Aorta (tissue), 5 donors: ENCODE measurements at places on chromosomes 5 and 9. TPM values are rescaled to one million over a fixed set of nuclear protein-coding genes. Genes with fewer than 3 reads are reported as not detected.

RANBP17 gene
- polyA plus RNA-seq: 1.3 TPM

PCDH12 gene
- 0.95 TPM for polyA plus RNA-seq

TMEM8B gene
- polyA plus RNA-seq: 6.8 TPM

MCC gene
- 5.5 TPM for polyA plus RNA-seq

GABRA1 gene
- not detected for polyA plus RNA-seq

PLCXD3 gene
- 0.67 TPM for polyA plus RNA-seq

LCN6 gene
- polyA plus RNA-seq: 2.5 TPM

IL13 gene
- polyA plus RNA-seq: 0.15 TPM

VDAC1 gene
- 72.2 TPM for polyA plus RNA-seq

SQSTM1 gene
- 152 TPM for polyA plus RNA-seq

GFI1B gene
- polyA plus RNA-seq: not detected

OGN gene
- polyA plus RNA-seq: 803 TPM

CFAP77 gene
- 0.38 TPM for polyA plus RNA-seq

DAB2 gene
- polyA plus RNA-seq: 36.3 TPM

MARCHF6 gene
- polyA plus RNA-seq: 73.9 TPM

CARD6 gene
- 4.8 TPM for polyA plus RNA-seq

BTNL3 gene
- 6.5 TPM for polyA plus RNA-seq

CNTNAP3B gene
- 1.6 TPM for polyA plus RNA-seq

HTR1A gene
- polyA plus RNA-seq: not detected

CDO1 gene
- polyA plus RNA-seq: 93.9 TPM

LURAP1L gene
- polyA plus RNA-seq: 13.5 TPM

SOWAHA gene
- 0.41 TPM for polyA plus RNA-seq

NR2F1 gene
- polyA plus RNA-seq: not detected

SLC1A1 gene
- polyA plus RNA-seq: 5.6 TPM

FUT7 gene
- not detected for polyA plus RNA-seq

RETREG1 gene
- polyA plus RNA-seq: 1.8 TPM

FBN2 gene
- not detected for polyA plus RNA-seq

PCDHGC4 gene
- 0.38 TPM for polyA plus RNA-seq

BAAT gene
- polyA plus RNA-seq: not detected

C5orf58 gene
- polyA plus RNA-seq: not detected

GALNT12 gene
- 2.9 TPM for polyA plus RNA-seq
